ENCODE measurements at places on chromosomes 2 and 18. TPM values are rescaled to one million over a fixed set of nuclear protein-coding genes. Genes with fewer than 3 reads are reported as not detected.

Gene KLHL30
- total RNA-seq, result not detected

Gene ZDBF2
- total RNA-seq, result 14.3 TPM

Gene CFC1
- not detected for total RNA-seq

Gene VIT
- total RNA-seq, result not detected

Gene TTN
- 11.0 TPM for total RNA-seq

Gene GREB1
- 0.24 TPM for total RNA-seq

Gene COL6A3
- 0.43 TPM for total RNA-seq

Gene SLC9A4
- 0.13 TPM for total RNA-seq

Gene EML6
- total RNA-seq, result 0.86 TPM

Gene UGT1A10
- total RNA-seq, result not detected

Gene GNAL
- total RNA-seq, result not detected

Gene LRATD1
- total RNA-seq, result not detected

Gene LRP1B
- not detected for total RNA-seq

Gene NTSR2
- not detected for total RNA-seq

Gene IER3IP1
- total RNA-seq, result 10.0 TPM

Gene CD226
- total RNA-seq, result 65.4 TPM

Gene RBM44
- total RNA-seq, result 1.1 TPM

Gene NEU2
- not detected for total RNA-seq

Gene ALPP
- total RNA-seq, result not detected

Gene RFX8
- 0.73 TPM for total RNA-seq

Gene TTL
- total RNA-seq, result 29.5 TPM

Gene KLHL41
- not detected for total RNA-seq

Gene RPRM
- not detected for total RNA-seq

Gene ALPI
- not detected for total RNA-seq

Gene CDCA7
- 77.9 TPM for total RNA-seq

Gene GPR35
- total RNA-seq, result 2.1 TPM

Gene POTEJ
- not detected for total RNA-seq

Gene FKBP1B
- total RNA-seq, result 0.58 TPM

Gene DPP10
- not detected for total RNA-seq

Gene MC2R
- total RNA-seq, result not detected
